Left kidney (tissue), 8 donors: ENCODE measurements at places on chromosomes 5 and 9. TPM values are rescaled to one million over a fixed set of nuclear protein-coding genes. Genes with fewer than 3 reads are reported as not detected.

- no peak for DNase-seq
Observed at GRCh38 chr5:6322163-6322713, 56.1 kb downstream of the MED10 start.

DNA sequence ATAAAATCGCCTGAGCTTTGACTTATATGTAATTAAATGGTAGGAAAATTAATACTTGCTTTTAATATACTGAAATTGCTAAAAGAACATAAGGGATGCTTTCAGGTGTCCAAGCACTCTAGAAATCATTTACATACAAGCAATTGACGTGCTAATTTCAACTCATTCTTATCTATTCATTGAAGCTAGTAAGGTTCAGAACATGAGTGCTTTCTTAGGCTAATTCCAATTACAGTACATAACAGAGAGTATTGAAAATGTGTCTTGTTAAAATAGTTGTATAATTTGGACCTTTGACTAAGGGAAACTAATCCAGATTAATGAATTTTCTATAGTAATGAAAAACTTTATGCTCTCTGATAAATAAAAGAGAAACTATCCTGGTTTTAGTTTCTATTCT is 1016.4 kb upstream of the TYRP1 start:
- DNase-seq = no peak

DNA sequence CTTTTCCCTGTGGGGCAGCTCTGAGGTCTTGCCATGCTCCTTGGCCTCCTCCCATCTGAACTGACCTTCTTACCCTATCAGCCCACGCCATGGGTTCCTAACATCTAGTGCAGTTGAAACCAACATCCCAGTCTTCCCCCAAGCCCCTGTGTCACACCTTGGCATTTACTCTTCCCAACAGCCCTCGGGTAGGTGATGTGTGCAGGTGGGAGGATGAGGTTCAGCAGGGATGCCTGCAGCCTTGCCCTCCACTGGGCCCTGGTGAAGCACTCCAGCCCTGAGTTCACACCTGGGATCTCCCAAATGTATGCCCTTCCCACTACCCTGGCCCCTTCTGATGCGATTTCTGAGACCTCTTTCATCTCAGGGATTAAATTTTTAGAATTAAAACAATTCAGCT is 15.5 kb downstream of the IRX2 start:
- DNase-seq = no peak

- no peak for DNase-seq
Observed at GRCh38 chr5:78268356-78268755, 26.1 kb downstream of the AP3B1 start.

PHF24 gene
- polyA plus RNA-seq = 0.33 TPM

BAAT gene
- 0.47 TPM for polyA plus RNA-seq

PCDHA12 gene
- 0.23 TPM for polyA plus RNA-seq
